ENCODE measurements at places on chromosomes 3 and 15. TPM values are rescaled to one million over a fixed set of nuclear protein-coding genes. Genes with fewer than 3 reads are reported as not detected.

The SEMA6D gene
- 2.6 TPM for total RNA-seq

The SCN11A gene
- not detected for total RNA-seq

The TLR9 gene
- not detected for total RNA-seq

The PAK2 gene
- total RNA-seq = 36.9 TPM

The GOLGA6L9 gene
- 7.9 TPM for total RNA-seq

The LRRC49 gene
- total RNA-seq = 5.5 TPM

The HHATL gene
- not detected for total RNA-seq

The ANKRD63 gene
- total RNA-seq = not detected

The TNFAIP8L3 gene
- 5.0 TPM for total RNA-seq

The MESP2 gene
- total RNA-seq = 0.13 TPM

The TFRC gene
- 70.4 TPM for total RNA-seq

The SLC12A1 gene
- total RNA-seq = not detected

All from bronchial epithelial cell (primary cell).